A549 treated with AZD2906 at 1 μM for 4 hours (cell line): ENCODE measurements at places on chromosomes 12 and 14. TPM values are rescaled to one million over a fixed set of nuclear protein-coding genes. Genes with fewer than 3 reads are reported as not detected.

DBX2 gene
- not detected in 5 replicates for total RNA-seq

FAM222A gene
- 3.4 to 5.7 TPM (median 4.6 TPM) in 5 replicates for total RNA-seq

CLEC4C gene
- total RNA-seq: not detected in 5 replicates

TAS2R30 gene
- total RNA-seq: 0.03 TPM in 1 of 5 replicates, not detected in the others

SLCO1C1 gene
- 0.06 TPM in 1 of 5 replicates, not detected in the others for total RNA-seq

TSHR gene
- not detected in 5 replicates for total RNA-seq

TBC1D30 gene
- total RNA-seq: 0.81 to 1.4 TPM (median 1.2 TPM) in 5 replicates
